ENCODE measurements at places on chromosomes 2 and 18. TPM values are rescaled to one million over a fixed set of nuclear protein-coding genes. Genes with fewer than 3 reads are reported as not detected.

Gene COL4A4
- 8.9 TPM for total RNA-seq

Gene C2orf66
- total RNA-seq: not detected

GRCh38 chr18:23683671-23684070 is 5.6 kb upstream of the LAMA3 start:
- no peak overlapping the region for H3K4me3 ChIP-seq
- H3K36me3 ChIP-seq: no peaks in the 10 kb centered on the region
- DNase-seq: no peak
- peaks cover 15% of the 10 kb centered on the region for H3K4me1 ChIP-seq
- H3K27me3 ChIP-seq: peaks cover 9% of the 10 kb centered on the region

Gene UGT1A1
- total RNA-seq: not detected

Gene HOXD1
- total RNA-seq: not detected

DNA sequence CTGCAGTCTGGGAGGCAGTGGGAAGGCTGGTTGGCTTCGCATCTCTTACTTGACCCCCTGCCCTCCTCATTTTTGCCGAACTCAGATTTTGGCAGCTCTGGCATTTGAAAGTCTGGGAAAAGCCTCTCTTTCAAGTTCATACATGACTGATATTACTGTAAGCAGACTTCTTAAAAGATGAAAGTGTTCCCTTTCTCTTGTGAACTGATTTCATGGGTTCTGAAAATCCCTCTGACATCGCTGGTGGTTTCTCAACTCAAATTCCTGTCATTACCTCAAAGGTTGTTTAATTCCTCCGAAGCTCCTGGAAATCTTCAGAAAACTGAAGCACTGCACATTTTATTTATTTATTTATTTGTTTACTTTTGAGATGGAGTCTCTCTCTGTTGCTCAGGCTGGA is 16.9 kb upstream of the SLC38A11 start:
- no peak overlapping the region for H3K27ac ChIP-seq
- H3K4me1 ChIP-seq: peaks cover 17% of the 10 kb centered on the region
- no peaks in the 10 kb centered on the region for H3K27me3 ChIP-seq
- no peak overlapping the region for H3K4me3 ChIP-seq
- H3K36me3 ChIP-seq: no peaks in the 10 kb centered on the region

- no peaks in the 10 kb centered on the region for H3K36me3 ChIP-seq
- peaks cover 99% of the 10 kb centered on the region for H3K27me3 ChIP-seq
- H3K4me1 ChIP-seq: peaks cover 30% of the 10 kb centered on the region
These were observed 2.4 kb upstream of the ADCYAP1 start for GRCh38 chr18:902229-902628.

Gene CD302
- total RNA-seq: 17.2 TPM

DNA sequence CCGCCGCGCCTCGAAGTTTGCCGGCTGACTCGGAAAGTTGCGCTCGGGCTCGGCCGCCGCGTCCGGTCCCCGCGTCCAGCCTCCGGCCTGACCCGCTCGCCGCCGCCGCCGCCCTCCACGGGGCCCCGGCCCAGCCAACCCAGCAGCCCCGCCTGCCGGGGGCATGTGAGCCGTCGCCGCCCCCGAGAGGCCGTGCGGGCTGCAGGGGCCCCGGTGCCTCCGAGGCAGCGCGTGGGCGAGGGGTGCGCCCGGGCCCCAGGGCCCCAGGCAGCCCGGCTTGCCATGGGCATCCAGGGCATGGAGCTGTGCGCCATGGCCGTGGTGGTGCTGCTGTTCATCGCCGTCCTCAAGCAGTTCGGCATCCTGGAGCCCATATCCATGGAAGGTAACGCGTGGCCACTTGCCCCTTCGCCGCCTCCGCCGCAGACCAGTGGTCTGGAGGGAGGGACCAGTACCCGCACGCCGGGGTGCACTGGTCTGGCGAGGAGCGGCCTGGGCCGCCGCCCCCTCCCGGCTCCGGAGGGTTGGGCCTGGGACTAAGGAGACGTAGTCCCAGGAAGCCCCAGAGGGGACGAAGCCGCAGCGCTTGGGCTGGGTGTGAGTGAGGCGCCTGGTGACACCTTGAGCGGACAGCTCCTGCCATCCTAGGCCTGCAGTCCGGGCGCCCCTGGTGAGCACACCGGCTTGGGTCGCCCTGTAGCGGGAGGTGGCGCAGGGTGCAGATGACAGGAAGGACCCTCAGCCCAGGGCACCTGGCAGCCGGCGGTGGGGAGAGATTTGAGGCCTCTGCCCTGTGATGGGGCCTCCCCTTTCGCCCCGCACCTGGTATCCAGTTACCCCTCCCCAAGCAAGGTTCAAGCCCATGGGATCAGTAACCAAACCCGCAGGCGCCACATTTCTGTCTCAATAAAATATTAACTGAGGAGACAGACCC is 49.9 kb downstream of the KCNIP3 start:
- no peaks in the 10 kb centered on the region for H3K36me3 ChIP-seq
- peaks cover 37% of the 10 kb centered on the region for H3K27me3 ChIP-seq
- DNase-seq: peak; percentile 34
- peak overlapping the region; percentile 78 for H3K27ac ChIP-seq
- H3K4me1 ChIP-seq: peaks cover 30% of the 10 kb centered on the region

GRCh38 chr18:10119991-10120390 is 206.2 kb downstream of the VAPA start:
- H3K36me3 ChIP-seq: no peaks in the 10 kb centered on the region
- H3K4me3 ChIP-seq: no peak overlapping the region
- peaks cover 37% of the 10 kb centered on the region for H3K4me1 ChIP-seq
- H3K27me3 ChIP-seq: no peaks in the 10 kb centered on the region

GRCh38 chr2:33383855-33384598 is 92.4 kb upstream of the RASGRP3 start:
- no peak for DNase-seq
- peaks cover 6% of the 10 kb centered on the region for H3K36me3 ChIP-seq
- H3K4me3 ChIP-seq: no peak overlapping the region
- H3K4me1 ChIP-seq: peaks cover 16% of the 10 kb centered on the region
- no peaks in the 10 kb centered on the region for H3K27me3 ChIP-seq

DNA sequence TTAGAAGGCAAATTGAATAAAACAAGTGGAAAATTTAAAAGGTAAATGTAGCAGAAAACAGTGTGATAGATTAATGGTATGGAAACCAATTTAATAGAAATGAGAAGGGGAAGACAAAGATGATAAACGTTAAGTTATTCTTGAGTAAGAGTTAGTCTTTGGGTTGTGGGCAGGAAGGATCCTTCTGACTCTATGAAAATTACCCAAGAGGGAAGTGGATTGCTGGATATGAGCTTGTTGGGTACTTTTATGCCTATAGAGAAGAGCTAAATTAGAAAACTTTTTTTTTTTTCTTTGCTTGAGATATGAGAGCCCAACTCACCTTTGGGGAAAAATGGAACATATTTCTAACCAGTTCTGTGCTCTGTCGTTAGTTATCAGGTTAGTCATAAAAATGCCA is 144.0 kb downstream of the LDLRAD4 start:
- H3K36me3 ChIP-seq: no peaks in the 10 kb centered on the region
- DNase-seq: no peak
- H3K27ac ChIP-seq: no peak overlapping the region
- H3K27me3 ChIP-seq: no peaks in the 10 kb centered on the region

Measured in left ventricle myocardium inferior (tissue), 1 donor.